ENCODE measurements at places on chromosomes 4 and X.

GRCh38 chr4:55947912-55948725 lies 626 bp upstream of the CEP135 start:
- peak; percentile 90 for DNase-seq

- no peak for DNase-seq
Observed at GRCh38 chr4:180940680-180941079, 1302.5 kb upstream of the TENM3 start.

- DNase-seq = peak; percentile 82
Observed at GRCh38 chrX:11470250-11470974, 177.2 kb downstream of the AMELX start.

- no peak for DNase-seq
Observed at GRCh38 chrX:55357236-55357635, 92.5 kb upstream of the PAGE3 start.

DNA sequence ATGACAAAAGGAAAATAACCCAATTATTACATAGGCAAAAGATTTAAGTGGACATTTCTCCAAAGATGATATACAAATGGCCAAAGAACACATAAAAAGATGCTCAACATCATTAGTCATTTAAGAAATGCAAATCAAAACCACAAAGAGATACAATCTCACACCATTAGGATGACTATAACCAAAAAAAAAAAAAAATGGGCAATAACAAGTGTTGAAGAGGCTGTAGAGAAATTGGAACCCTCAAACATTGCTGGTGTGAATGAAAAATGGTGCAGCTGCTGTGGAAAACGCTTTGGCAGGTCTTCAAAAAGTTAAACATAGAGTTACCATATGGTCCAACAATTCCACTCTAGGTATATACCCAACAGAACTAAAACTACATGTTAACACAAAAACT lies 5.6 kb upstream of the PRDX4 start:
- no peak for DNase-seq

DNA sequence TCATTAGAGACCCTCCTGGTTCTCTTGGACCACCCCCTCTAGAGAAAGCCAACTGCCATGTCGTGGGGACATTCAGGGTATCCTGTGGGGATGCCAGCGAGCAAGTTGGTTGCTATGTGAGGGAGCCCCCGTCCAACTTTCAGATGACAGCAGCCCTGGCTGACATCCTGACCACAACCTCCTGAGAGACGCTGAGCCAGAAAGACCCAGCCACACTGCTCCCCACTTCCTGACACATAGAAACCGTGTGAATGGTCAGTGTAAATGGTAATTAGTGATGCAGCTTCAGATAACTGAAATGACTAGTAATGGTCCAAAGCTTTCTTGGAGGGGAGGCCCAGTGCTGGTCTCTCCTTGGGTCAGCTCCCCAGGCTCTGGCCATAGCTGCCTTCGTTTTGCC lies 10.8 kb downstream of the CLCN4 start:
- DNase-seq = no peak

- no peak for DNase-seq
Observed at GRCh38 chrX:47958761-47959342, 44.9 kb downstream of the ZNF182 start.

GRCh38 chrX:32451954-32452695 lies 759.2 kb downstream of the DMD start:
- no peak for DNase-seq

DNA sequence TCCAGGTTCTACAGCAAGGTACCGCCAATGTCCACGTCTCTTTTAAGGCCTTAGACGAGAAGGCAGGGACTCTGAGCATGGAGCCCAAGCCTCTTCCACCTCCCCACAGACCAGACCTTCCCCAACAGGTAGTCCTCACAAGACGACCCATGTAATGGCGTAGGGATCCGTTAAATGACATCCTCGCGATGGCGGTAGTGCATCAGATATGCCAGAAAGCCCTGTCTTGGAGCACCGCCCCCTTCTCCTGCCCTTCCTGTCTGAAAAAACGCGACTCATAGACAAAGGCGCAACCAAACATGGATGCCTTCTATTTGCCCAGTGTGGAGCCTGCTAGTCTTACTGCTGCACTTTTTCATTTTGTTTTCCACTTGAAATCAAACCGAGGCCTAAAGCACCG lies 185.4 kb downstream of the OR13H1 start:
- DNase-seq = no peak

DNA sequence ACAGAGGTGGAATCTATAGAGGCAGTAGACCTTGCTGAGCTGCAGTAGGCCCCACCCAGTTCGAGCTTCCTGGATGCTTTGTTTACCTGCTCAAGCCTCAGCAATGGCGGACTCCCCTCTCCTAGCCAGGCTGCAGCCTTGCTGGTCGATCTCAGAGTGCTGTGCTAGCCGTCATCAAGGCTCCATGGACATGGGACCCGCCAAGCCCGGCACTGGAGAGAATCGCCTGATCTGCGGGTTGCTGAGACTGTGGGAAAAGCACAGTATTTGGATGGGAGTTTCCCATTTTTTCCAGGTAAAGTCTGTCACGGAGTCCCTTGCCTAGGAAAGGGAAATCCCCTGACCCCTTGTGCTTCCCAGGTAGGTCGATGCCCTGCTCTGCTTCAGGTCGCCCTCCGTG lies 124.8 kb upstream of the KLF8 start:
- no peak for DNase-seq

DNA sequence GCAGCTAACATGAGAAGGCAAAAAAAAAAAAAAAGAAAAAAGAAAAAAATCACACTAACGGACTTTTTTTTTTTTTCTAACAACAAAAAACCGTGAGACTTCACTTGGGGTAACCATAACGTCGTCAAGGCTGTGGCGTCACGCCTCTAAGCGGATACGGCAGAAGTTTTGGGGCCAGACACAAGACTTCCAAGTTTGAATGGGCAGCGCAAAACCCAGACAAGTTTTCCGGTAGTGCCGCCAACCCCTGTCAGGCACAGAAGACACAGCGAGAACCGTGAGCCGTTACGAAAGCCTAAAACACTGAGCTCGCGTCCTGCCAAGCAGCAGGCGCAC lies 556 bp upstream of the SMARCA5 start:
- DNase-seq = no peak

DNA sequence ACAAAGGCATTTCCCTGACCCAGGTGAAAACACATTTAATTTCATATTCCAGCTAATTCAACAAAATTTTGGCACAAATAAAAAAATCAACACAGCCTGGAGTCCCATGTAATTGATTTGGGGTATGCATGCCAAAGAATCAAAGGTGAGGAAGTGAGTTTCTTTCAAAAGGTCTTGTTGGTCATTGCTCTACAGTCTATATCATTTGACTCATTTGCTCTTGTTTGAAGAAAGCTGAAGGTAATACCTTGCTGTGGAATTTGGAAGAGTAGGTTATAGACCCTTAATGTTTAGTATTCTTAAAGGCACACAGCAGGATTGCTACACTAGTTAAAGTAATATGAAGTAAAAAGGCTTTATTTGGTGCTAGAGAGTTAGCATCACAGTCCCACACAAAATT lies 25.4 kb downstream of the COL4A6 start:
- no peak for DNase-seq

- DNase-seq = no peak
Observed at GRCh38 chr4:126144543-126145237, 829.9 kb downstream of the FAT4 start.

DNA sequence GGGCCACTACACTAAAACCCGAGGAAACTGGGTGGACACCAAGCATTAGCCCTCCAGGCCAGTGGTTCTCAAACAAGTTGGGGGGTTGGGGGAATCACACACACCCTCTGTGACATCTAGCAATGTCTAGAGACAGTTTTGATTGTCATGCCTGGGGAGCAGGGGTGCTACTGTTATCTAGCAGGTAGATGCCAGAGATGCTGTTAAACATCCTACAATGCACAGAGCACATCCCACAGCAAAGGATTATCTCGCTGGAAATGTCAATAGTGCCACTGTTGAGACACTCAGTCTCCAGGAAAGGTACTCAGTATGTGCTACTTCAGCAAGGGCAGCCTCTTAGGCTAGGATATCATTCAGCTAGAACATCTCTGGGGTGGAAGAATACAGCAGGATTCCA lies 1.3 kb downstream of the SMC1A start:
- DNase-seq = no peak

DNA sequence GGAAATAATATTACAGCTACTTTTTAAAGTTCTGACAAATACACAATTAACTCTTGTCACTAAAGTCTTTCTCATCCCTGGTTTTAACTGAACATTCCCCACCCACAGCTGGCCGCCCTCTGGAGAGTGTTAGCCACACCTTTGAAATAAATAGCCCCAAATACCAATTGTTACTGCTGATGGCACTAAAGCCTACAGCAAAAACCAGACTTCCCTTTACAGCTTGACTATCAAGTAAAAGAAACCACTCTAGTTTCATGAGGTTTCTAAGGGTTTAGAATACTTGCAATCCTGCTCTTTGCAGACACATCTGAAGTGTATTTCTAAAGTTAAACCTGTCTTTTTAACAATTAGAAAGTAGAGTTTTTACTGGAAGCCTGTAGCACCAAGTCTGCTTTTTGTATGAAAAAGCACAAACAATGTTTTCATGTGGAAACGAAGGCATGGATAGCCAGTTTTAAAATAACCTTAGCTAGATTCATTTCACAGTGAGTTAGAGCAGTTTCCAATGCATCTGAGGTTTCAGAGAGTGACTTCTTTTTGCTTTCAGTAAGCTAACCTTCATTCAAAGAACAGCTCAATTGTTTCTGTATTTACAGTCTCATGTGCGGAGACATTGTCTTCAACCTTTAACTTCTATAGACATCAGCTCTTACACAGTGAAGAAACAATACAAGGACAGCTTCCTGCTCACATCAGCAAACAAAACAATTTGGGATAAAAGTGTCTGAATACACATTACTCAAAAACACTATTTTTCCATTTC lies 164.8 kb upstream of the VEGFC start:
- no peak for DNase-seq

GRCh38 chr4:54659749-54660535 lies 2.2 kb downstream of the KIT start:
- DNase-seq = no peak

- no peak for DNase-seq
Observed at GRCh38 chrX:97547877-97548578, 664.3 kb downstream of the RPA4 start.

GRCh38 chr4:242121-242848 lies 63.0 kb downstream of the ZNF732 start:
- DNase-seq = no peak

DNA sequence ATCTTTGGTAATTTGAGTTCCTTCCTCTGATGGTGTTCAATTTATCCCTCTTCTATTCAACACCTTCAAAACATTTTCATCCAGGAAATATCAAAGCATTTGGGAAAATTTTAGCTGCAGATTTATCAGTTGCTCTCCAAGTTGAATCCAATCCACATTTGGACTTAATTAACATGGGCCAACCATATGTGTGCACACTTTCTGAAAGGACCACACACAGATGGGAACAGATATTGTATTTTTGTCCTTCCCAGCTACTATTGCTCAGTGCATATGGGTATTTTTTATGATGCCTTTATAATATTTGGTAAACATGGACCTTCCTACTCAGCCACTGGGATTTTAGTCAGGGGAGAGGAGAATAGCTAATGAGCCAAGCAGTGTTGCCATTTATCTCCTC lies 65.2 kb downstream of the GLRA2 start:
- DNase-seq = no peak

DNA sequence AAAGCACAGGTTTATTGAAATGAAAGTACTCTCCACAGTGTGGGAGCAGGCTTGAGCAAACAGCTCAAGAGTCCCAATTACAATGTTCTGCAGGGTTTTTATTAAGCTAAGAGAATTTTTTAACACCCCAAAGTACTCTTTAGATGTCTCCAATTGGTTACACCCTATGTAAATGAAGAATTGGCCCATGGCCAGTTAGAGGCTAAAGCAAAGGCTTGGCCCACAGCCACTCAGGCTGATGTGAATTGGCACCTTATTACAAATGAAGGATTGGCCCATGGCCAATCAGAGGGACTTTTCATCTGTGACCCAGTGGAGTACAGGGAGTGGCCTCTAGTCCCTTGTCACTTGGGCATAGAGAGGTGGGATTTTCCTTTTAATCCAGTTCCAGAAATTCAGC lies 30.1 kb upstream of the IQCM start:
- DNase-seq = no peak

DNA sequence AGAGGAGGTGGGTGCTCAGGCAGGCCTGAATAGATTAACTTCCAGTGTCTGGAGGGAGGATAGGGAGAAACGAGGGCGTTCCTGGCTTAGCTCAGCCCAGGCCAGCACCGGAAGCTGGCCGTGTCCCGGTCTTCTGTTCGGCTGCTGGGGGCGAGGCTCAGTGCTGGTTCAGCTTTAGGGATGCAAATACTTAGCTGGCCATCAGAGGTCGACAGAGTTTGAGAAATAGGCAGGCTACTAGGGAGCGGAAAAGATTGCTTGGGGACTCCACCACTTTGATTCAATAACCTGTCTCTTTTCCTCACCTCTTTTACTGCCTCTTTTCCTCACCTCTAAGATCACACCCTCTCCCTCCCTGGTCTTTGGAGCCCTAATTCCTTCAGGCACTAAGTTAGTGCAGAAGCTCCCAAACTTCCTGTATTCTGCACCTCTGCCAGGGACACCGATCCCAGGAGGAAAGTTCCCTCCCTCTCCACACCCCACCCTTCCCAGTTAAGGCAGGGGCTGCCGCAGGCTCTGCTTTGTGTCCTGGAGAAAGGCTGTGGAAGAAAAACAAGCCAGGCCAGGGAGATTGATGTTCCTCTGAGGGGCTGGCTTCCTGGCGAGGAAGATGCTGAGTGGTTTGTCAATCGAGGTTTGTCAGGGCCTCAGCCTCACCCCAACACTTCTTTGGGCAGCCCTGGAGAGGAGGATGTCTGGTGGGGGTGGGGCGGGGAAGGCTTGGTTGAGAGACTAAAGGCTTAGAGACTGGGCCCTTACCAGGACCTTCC lies 6.0 kb upstream of the EFNB1 start:
- no peak for DNase-seq

- no peak for DNase-seq
Observed at GRCh38 chrX:154457491-154458115, 478 bp upstream of the PLXNA3 start.

DNA sequence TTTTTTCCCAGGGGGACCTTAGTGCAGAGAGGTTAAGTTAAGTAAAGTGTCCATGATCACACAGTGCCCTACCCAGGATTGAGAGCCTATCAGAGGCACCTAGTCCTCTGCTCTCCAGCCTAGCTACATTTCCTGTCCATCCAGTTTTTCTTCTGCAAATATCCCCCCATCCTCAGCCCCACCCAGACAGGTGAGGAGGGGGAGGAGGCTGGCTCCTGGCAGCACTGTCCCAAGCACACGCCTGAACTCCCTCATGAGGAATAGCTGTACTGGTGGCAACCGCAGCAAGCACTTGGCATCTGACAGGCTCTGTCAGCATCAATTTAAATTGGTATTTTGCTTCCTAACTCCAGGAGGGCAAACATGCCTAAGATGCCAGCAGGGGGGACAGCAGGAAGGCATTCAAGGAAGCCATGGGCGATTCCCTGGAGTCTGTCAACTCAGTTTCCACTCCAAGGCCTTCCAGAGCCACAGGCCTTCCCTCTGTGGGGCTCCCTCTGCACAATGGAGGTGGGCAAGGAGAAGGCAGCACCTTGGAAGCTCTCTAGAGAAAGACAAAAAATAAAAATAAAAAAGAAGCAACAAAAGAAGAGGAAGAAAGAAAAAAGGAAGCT lies 6.4 kb upstream of the FRMPD3 start:
- DNase-seq = no peak
